ENCODE measurements at places on chromosomes 3 and 15.

DNA sequence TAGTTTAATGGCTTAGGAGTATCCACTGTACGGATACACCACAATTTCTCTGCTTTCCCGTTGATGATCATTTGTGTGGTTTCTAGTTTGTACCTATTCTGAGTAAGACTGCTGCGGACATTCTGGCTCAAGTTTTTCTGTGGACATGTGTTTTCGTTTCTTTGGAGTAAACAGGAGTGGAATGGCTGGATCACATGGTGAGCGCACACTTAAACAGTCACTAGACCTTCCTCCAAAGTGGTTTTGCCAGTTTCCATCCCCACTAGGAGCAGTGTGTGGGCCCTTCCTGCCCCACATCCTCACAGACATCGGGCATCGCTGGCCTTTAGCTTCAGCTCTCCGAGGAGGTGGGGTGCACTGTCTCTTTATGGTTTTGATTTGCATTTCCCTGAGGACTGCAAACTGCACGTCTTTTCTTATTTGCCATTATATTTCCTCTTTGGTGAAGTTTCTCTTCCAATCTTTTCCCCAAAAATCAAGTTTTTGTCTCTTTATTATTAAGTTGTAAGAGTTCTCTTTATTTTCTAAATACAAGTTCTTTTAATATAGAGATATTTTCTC, 94.1 kb downstream of the VGLL4 start:
- DNase-seq: no peak

DNA sequence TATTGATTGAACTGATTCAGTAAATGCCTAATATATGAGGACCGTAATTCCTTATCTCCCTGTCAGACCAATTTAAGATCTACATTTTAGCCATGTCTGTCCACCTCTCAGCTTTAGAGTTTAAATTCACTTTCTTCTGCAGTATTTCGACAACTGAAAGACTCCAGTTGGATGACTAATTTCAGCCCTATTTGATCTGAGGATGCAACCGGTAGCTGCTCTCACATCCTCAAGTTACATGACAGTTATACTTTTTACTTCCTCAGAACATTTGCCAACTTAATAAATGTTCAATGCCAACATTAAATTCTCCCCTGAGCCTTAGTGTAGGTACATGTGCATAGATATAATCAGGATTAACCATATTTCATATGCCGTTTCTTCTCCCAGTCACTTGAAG, 2.5 kb upstream of the HHLA2 start:
- DNase-seq: no peak

- no peak for DNase-seq
Observed at GRCh38 chr3:101512396-101512645, 691 bp downstream of the SENP7 start.

DNA sequence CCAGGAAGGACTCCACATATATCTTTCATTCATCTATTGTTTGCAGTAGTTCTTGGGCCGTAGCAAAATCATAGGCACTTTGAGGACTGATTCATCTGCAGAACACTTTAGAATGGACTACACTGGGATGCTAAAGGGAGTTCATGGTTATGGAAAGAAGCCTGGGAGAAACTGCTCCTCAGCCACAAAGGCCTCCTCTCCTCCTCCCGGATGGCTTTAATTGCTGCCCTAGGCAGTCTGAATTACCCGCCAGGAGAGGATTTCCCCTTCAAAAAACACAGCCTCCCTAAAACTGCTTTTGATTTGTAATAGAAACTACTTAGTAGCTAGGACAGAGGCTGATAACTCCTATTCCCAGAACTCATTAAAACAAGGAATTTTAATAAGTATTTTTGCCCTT, 4.6 kb downstream of the TMEM266 start:
- no peak for DNase-seq

GRCh38 chr3:194237110-194237509, 101.2 kb downstream of the HES1 start:
- DNase-seq: no peak

GRCh38 chr3:43177085-43177484, 71.2 kb upstream of the POMGNT2 start:
- DNase-seq: no peak

Measured in stimulated activated CD8-positive, alpha-beta memory T cell treated with anti-CD3 and anti-CD28 coated beads, Interleukin-12 subunit alpha, Interleukin-12 subunit beta, amount 100 ng/mL, for 1 hour (primary cell).